ENCODE measurements at places on chromosomes 3 and 15.
A peak's percentile ranks its signal among the peaks of the same experiment; 100 is the strongest.

DNA sequence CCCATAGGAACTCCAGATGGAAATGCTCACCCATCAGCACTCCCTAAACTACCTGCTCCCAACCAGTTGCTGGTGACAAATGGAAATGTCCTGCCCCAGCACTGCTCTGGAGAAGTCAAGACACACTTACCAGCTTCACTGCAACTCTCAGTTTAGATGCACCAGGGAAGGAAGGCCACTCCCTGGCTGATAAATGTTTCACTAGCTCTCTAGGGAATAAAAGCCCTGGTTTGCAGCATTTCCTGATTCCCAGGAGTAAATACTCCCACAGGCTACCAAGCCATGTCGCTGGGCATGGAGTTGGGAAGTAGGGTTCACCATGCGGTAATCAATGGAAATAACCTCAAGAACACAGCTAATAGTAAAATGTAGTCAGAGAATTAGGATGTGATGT, 112.0 kb upstream of the NEO1 start:
- no peak for DNase-seq

DNA sequence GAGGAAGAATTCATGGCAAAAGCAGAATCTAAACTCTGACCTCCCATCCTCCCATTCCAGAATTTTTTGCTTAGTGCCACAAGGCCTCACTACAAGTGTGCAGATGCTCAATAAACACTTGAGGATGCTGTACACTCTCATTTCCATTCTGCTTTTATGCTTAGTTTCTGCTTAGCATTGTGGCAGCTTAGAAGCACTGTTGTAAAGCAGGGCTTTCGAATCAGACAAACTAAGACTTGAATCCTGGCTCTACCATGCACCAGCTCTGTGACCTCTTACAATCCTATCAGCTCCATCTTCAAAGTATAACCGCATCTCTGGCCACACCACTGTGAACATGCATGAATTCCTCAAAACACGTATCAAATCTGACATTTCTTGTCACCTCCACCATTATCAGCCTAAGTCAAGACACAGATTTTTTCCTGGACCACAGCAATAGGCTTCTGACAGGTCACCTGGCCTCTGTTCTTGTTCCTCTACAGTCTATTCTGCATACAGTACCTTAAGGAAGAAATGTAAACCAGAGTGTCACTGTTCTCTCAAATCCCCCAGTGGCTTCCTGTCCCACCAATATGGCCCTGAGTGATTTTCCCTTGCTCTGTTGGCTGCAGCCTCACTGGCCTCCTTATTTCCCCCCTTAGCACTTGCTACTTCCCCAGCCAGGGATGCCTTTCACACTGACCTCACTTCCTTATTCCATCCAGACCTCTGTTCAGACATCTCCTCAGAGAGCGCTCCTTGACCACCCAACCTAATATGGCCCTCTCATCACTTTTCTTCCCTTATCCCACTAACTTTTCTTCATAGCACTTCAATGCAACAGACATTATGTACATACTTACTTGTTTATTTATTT, 8.1 kb upstream of the PHC3 start:
- DNase-seq, result no peak

GRCh38 chr3:49785565-49786356, 581 bp downstream of the IP6K1 start:
- DNase-seq, result no peak

DNA sequence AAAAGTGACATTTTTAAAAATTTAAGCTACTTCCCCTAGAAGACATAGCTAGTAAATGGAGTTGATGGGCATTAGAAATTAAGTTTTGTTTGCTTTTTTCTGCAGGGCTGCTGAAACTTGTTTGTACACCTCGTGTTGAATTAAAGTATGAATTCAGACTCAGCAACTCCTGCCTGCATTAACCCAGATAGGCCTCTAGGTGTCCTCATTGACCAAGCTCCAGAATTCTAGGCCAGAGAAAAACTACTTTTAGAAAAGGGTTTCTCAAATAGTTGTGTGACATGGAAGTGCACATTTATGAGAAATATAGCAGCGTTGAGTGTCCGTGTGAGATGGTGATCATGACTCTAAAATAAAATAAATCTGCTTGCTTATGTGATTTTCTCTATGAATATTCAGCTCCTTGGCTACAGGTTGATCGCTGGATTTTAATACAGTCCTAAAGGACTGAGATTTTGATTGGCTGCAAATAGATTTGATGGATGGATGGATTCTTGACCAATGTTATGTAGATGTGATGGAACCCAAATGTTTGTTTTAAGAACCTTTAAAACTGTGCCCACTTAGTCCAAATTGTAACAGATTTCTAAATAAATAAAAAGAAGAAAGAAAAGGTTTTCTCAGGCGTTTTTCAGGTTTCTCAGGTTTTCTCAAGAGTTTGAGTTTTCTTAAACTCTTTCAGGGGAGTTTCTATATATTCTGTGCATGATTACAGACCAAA, 39.4 kb upstream of the LMOD3 start:
- peak; percentile 60 for DNase-seq

DNA sequence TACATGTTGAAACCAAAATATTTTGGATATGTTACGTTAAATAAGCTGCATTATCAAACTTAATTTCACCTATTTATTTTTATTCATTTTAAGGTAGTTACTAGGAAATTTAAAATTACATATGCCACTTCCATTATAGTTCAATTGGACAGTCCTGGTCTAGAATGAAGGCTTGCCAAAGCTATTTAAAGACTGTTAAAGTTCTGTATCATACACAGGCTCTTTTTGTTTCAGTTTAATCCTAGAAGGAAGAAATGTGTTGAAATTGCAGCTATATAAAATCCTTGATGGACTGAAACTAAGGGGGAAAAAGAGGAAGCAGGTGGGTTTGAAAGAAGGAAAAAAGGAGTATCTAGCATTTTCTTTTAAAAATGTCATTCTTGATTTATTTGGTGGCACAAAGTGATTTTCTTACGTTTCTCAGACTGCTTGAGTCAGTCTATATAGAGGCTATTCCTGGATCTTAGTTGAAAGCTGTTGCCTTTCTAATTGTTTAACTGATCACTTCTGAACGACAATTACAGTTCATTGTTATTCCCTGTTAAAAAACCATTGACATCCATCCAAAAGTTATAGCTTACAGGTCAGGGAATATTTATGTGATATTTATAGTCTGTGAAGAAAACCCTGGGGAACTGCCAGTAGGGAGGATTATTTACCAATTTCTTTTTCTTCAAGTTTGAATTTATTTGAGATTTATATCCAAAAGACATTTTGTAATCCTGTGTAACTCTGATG, 195.0 kb downstream of the RORA start:
- no peak for DNase-seq

DNA sequence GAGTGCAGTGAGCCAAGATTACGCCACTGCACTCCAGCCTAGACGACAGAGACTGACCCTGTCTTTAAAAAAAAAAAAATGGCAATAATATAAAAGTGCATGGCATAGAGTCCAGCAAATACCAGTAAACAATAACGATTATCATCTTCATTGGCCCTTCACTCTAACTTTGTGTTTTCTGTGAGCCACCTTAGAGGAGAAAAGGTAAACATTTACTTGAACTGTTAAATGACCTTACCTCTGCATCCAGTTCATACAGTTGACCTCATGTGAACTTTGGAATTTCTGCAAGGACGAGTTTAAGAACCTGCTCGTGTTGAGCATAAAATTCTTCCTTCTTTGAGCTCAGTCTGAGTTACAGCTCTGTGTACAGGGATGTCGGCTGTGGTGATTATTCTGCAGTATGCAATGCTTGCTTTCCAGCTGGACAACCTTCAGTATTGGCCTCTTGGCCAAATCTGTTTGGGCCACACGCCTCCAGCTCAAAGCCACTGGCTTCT, 56.6 kb downstream of the RLBP1 start:
- no peak for DNase-seq

DNA sequence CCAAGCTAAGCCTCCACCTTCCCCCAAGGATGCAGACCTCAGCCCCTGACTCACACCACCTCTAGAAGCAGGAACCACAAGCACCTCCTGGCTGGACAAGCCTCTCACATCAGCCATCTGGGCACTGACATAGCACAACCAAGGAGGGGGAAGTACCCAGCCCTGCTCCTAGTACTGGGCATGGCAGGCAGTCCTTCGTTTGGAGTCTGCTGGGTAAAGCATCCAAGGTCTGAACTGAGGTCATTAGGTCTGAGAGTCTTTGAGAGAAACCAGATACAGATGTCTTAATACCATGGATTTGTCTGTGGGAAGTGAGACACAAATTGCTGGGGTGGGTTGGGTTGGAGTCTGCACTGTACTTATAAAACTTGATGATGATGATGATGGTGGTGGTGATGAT, 61.8 kb downstream of the CCDC33 start:
- no peak for DNase-seq

GRCh38 chr3:121918779-121919483, 24.7 kb downstream of the SLC15A2 start:
- DNase-seq, result no peak

- no peak for DNase-seq
Measured at GRCh38 chr3:65939801-65940246, 98.9 kb downstream of the MAGI1 start.

DNA sequence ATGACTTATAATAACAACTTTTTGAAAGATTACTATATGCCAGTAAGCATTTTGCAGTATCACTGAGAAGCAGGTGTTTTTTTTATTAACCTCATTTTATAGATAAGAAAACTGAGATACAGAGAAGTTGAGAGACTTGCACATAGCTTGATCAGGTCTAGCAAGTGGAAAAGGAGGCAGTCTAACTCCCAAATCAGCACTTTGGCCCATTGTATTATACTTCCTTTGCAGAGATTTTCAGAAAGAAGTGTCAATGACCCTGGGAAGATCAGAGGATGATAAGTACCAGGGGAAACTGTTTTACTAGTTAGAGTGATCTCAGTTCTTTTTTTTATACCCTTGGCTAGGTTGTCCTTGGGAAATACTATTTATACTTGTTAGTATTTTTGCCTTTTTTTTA, 358.7 kb downstream of the SQOR start:
- DNase-seq, result no peak

GRCh38 chr3:72761410-72761809, 86.8 kb downstream of the SHQ1 start:
- DNase-seq, result no peak

DNA sequence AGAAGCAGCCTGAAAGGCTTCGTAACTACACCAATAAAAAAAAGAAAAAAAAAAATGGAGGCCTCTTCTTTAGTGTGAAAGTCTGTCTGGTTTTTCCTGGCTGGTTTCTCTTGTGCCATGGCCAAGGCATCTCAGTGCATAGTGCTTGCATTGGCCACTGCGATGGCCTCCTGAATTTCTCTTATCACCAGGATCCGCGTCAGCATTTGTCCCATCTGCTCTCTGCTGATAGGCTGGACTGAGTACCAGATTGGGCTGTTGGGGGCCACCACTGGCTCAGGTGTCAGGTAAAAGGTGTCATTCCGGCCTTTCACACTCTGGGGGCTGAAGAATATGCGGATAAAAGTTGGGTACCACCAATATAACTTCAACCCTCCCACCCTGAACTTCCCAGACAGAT, 1.1 kb upstream of the IMPDH2 start:
- no peak for DNase-seq

- no peak for DNase-seq
Measured at GRCh38 chr3:71956069-71956340, 171.1 kb upstream of the PROK2 start.

DNA sequence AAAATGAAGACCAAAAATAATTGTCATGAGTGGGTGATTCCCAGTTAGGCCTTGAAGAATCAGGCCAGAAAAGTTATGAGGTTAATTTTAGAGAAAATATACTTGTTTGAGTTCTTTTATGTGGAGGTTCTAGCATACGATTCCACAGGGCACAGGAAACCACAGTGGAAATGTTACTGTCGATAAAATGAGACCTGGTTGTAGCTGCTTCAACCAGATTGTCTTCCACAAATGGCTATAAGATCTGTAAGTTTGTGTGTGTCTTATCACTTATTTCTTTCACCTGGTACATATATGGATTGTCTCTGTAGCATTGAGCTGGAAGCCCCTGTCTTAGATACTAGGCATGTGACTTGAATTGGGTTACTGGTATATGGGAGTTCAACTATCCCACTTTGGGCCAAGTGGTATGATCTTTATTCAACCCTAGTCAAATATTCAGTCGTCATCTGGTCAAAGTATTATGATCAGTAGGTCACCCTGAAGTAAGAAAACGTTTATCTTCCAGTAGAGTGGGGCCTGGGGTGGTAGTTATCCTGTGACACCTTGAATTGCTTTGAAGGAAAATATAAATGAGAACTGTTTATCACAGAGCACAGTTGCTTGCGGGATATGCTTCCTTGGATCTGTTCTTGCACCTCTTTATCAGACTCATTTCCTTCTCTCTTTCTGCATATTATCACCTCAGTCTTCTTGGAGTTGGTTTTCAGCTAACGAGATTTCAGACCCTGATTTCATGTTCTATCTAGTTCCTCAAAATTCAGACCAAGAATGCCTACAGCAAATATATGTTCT, 21.5 kb upstream of the ZNF609 start:
- no peak for DNase-seq

DNA sequence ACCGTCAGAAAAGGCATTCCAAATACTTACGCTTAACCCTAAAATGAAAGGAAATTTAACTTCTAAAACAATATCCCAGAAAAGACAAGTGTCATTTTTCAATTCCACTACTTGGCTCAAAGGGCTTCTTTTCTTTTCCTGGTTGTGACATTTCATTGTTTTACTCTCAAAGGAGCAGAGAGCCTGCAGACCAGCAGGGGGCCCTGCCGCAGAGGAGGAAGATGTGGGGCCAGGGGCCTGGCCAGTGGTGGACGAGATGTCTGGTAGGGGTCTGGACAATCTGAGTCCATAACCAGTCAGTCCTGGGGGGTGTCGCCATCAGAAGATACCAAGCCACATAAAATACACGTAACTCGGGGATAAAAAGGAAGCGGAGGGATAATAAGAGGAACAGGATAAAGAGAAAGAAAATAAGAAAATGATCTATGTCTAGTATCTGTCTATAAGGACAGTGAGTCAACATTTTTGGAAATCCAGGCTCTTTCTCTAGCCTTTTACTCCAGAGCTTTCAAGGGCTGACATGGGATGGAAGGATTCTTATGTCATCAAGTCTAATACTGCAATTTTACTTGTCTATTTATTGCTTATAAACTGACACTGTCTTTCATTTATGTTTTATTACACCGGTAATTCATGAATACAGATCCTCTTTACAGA, 54.2 kb upstream of the ARHGEF3 start:
- peak; percentile 42 for DNase-seq

- no peak for DNase-seq
Measured at GRCh38 chr3:113194823-113195401, 16.4 kb upstream of the BOC start.

DNA sequence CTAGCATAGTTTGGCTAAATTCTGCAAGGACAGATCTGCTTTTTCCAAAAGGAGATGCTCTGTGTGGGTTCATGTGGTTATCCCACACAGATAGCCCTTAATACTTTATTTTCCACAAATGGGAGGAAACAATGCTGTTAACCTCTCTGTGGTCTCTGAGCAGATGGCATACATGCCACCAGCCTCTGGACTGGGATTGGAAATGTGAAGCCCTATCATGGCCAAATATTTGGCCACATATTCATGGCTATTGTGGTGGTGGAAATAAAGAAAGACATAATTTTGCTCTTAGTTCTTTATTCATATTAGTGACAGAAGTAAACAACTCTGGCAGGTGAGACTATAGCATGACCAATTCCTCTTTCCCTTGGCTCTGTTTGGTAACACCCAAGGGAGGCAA, 726.2 kb downstream of the ROBO1 start:
- DNase-seq, result no peak

Measured in GM13976 (cell line).